Lung (tissue), 17 donors: ENCODE measurements at places on chromosomes 1 and 21. TPM values are rescaled to one million over a fixed set of nuclear protein-coding genes. Genes with fewer than 3 reads are reported as not detected.

DNA sequence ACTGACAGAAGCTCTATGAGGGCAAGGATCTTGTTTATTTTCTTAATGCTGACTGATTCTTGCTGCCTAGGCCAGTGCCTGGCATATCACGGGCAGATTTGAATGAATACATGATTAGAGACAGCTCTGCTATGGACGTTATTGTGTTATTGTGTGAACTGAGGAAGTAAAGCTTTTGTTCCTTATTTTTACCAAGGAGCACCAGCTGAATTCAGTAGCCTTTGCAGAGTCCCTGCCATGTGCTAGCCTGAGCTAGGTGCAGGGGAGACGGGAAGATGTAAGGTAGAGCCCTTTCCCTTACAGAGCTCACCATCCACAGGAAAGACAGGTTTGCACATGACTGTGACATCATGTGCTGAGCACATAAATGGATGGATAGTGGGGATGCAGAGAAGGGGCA, 36.0 kb upstream of the SCMH1 start:
- DNase-seq: no peak

DNA sequence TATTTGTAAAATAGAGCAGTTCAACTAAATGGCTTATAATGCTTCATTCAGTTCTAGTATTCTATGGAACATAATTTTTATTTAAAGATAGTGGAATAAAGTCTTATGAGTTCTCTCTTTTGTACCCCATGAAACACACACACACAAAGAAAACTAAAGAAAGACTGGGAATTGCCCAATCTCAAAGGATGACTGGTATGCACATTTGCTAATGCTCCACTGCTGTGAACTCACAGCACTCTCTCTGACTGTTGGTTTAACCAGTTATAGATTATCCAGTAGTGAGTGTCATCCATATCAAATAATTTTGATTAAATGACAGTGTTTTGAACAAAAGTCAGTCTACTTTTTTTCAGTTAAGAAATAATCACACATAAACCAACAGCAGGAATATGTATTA, 1082.4 kb upstream of the B3GALT2 start:
- peak; percentile 16 for DNase-seq

The CDC20 gene
- total RNA-seq: 6.1 TPM

The TMPRSS3 gene
- total RNA-seq: 2.1 TPM

The VWA5B1 gene
- total RNA-seq: 0.31 TPM
